Myocyte (in vitro differentiated cells): ENCODE measurements at places on chromosomes 4 and X.

GRCh38 chr4:187088070-187088799 is 364.6 kb upstream of the FAT1 start:
- no peak for DNase-seq

DNA sequence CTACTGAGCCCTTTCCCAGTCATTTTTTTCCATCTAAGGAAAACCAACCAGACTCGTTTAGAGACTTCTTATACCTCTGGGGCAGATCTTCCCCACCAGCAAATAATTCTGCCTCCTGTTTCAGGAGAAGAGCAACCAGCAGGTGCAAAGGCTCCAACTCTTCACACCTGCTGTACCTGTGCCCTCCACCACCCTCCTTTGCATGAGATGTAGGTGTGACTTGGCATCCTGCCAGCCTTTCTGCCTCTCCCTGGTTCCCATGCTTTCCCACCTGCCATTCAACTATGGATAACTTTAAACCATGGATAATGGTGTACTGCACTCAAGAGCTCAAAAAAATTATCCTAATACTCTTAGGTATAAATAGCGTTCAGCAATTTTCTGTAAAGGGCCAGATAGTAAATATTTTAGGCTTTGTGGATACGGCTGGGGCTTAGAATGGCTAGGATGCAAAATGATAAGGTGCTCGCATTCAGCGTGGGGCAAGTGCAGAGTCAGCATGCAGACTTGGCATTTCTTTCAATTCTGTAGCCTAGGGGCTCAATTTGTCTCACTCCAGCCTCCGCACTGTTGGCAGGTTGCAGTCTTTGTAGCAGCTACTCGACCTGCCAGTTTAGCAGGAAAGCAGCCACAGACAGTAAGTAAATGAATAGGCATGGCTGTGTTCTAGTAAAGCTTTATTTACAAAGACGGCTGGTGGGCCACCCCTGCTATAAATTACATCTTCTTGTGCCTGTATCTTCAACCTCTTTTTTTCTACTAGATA is 79.8 kb downstream of the HCCS start:
- DNase-seq, result no peak

DNA sequence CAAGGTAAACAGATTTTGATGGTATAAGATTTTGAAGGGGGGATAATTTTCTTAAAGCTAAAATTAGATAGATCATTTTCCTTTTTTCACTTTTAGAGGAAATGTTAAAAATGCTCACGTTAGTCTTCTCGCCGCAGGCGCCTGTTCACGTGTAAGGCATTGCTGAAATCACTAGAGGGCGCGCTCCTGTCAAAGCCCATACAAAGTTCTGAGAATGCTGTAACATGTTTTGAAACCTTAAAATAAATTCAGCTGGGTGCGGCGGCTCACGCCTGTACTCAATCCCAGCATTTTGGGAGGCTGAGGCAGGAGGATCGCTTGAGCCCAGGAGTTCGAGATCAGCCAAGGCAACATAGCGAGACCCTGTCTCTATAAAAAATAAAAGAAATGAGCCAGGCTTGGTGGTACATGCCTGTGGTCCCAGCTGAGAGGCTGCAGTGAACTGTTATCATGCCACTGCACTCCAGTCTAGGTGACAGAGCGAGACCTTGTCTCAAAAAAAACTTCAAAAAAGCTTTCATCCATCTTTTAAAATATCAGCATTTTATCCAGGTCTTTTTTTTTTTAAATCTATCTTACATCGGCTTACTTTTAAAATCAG is 138.0 kb downstream of the RBMX2 start:
- DNase-seq, result peak; percentile 41

DNA sequence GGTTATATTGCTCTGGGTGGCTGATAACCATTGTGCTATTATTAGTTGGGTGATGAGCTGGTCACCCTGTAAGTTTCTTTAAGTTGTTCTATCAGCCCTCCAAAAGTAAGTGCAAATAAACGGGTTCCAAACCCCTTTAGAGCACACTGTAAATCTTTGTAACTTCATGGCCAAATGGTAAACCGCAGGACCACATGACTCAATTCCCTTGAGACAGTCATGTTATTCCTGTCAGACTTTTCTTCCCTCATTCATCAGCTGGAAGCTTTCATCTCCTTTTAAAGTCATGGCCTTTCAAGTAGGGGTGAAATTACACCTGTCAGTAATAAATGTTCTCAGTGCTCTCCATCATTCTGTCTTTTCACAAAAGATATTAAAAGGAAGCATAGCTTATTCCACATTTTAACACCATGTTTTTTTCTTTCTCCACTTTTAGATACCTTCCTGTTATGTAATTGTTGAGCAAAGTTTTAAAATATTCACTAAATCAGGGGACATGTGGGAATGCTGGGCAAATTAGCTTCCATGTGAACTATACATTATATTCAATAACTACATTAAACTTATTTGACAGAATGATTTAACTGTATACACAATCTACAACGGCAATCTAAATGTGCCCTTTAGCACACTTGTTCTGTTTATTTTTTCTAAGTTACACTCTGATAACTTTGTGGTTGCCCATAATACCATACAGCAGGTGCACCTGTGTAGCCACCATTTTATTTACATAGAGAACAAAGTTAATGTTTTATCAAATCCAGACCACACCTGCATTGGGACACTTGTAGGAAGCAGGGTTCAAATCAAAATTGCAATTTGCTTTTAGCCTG is 275.5 kb downstream of the CFAP299 start:
- peak; percentile 85 for DNase-seq

DNA sequence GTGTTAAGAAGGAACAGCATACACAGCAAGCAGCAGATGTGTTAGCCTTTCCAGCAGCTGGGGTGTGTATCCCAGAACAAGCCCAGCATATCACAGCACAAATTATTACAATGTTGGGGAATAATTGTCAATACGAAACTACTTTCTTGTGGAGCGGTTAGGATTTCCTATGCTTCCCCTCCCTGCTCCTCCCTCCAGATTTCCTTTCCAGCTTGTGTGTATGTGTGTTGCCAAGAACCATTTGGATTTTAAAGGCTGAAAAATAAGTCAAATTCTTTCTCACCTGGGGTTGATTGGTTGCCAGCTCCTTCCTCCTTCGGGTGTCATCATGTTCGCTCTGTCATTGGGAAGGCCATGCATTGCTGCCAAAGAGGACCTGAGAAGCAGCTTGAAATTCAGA is 178.2 kb upstream of the FRMPD4 start:
- no peak for DNase-seq

GRCh38 chr4:129821073-129821472 is 725.1 kb downstream of the C4orf33 start:
- no peak for DNase-seq

- no peak for DNase-seq
Measured at GRCh38 chr4:94615451-94615850, 142.3 kb upstream of the BMPR1B start.

GRCh38 chr4:119726505-119726904 is 97.9 kb upstream of the PDE5A start:
- DNase-seq, result no peak

DNA sequence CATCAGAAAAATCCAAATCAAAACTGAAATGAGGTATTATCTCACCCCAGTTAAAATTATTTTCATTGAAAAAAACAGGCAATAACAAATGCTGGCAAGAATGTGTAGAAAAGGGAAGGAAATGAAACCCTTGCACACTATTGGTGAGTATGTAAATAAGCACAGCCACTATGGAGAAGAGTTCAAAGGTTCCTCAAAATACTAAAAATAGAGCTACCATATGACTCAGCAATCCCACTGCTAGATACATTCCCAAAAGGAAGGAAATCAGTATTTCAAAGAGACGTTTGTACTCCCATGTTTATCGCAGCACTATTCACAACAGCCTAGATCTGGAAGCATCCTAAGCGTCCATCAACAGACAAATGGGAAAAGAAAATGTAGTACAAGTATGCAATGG is 932.4 kb downstream of the PCDH18 start:
- no peak for DNase-seq

DNA sequence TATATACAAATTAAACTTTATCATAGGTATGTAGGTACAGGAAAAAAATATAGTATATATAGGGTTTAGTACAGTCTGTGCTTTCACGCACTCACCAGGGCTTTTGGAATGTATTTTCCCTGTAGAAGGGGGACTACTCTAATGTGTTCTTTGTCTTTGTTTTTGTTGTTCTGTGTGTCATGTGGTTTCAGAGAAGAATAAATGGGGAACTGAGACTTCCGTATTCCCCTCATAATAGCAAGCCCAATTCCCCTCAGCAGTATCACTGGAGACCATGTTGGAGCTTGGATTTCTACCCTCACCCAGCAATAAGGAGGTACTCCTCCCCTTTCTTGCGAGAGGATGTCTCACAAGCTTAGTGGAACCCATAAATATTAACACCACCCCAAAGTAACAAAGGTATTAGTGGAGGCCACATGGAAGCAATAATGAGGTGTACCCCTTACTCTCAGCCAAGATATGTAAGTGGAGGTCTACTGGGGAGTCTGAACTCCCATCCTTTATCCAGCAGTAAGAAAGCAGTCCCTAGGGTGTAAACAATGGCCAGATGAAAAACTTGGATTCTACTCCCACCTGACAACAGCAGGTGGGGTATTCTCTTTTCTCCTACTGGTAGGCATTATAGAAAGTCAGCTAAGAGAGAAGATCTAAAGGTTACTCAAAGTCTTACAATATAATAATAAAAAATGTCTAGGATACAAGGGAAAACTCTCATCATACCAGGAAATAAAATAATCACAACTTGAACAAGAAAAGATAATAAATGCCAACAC is 805.4 kb upstream of the GALNTL6 start:
- no peak for DNase-seq

DNA sequence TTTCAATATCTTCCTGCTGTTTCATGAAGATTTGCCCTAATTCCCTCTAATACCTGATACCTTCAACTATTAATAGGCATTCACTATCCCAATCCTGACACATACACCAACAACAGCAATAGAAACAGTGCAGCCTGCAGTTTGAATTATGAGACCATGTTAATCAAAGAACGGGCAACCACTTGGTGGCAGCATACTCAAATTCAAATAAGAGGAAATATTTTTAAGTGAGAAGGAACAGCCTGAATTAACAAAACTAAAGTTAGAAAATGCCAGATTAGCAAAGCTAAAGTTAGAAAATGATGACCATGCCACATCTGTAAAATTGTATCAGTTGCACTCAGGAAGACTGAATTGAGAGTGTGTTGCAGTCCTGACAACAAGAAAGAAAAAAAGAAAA is 204.9 kb downstream of the SMARCA1 start:
- peak; percentile 23 for DNase-seq
